Nucleus accumbens (tissue), 56 donors: ENCODE measurements at places on chromosomes 6 and 20.

- DNase-seq, result no peak
Measured at GRCh38 chr6:120604510-120604909, 729.8 kb downstream of the TBC1D32 start.

DNA sequence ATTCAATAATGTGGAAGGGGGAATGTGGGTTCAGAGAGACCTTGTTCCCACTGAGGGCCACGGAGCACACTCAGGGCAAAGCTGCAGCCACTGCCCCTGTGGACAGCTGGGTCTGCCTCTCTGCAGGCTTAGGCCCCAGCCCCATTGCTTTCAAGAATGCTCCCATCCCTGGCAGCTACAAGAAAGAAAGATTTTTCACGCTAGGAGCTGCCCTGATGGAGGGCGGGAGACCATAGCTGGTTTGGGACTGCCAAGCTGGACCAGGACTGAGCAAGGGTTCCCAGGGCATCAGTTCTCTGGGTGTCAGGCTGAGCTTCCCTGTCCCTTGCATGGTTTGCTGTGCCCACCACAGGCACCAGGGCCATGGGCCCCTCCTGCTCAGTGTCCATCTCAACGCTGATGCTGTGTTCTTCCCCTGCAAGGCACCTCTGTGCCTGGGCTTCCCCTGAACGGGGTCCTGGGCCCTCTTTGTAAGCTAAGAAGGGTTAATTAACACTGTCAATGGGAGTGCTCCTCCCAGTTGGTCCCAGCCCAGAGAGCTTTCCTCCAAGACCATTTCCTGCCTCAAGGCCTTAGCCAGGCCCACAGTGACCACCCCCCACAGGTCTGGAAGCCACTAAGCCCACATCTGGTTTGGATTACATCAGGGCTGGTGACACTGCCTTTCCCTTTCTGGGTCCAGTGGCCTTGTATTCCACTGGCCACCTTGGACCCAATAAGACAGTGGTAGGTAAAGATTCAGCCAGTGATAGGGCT lies 8.4 kb downstream of the FOXS1 start:
- no peak for DNase-seq

DNA sequence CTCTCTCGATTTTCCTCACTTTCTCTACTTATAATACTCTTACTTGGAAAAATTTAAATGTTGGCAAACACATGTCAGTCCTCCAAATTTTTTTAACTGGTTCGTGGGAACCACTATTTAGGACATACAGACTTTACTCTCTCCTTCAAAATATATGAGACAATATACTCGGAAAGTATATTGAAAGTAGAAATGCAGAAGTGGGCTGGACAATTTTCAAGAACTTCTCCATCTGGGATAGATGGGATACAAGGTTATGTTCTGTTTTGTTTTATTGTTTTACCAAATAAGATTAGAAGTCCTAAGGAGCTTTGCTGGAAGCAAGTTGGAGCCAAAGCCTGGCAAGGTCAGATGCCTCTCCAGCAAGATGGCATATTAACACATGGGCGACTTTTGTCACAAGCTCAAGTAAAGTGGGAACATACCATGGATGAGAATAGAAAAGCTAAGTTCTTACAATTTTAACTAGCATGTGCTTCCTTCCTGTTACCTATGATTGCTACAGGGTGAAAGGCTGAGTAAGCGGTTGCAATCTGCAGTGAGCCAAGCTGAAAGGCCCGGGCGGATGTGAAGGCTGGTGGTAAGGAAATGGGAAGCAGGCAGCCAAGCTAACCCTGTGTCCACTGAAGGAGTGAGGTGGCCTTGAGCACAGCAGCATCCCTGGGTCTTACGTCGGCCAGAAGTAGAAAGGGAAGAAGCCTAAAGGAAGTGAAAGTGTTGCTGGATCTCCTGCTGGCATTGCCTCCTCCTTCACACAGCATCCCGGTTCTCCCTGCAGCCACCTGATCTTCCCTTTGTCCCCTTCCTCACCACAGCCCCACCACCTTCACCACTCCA lies 7.1 kb downstream of the MAP3K5 start:
- no peak for DNase-seq

DNA sequence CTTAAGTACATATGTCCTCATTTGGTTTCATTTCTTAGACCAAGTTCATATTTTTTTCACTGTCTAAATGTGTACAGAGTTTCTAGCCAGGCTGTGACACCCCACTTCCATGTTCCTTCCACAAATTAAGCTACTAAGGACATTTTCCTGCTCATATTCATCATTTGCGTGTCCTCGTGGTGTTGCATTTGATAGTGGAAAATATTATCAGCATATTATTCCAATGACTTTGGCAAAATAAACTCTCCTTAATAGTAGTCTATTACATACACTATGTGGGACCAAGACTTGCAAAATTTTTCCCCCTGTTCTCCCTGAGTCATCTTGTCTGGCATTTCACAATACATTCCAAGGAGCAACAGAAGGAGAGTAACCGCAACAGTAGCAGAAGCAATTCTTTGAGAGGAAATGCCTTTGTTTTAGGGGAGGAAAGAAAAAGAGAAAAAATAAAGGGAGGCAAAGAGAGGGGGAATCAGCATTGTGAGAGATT lies 599.2 kb downstream of the COL12A1 start:
- DNase-seq, result no peak

DNA sequence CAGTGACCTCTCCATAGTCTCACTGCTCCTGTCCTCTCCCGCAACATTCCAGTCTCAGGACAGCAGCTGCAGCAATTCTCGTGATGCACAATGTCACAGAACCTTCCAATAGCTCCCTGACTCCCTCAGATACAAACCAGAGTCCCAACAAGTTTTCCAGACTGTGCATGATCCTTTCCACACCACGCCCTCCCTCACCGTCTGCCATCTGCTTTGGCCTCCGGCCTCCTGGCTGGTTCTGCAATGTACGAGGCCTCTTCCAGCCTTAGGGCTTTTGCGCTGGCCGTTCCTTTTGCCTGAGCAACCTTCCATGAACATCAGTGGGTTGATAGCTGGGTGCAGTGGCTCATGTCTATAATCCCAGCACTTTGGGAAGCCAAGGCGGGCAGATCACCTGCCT lies 9.6 kb downstream of the FNDC1 start:
- DNase-seq, result no peak

DNA sequence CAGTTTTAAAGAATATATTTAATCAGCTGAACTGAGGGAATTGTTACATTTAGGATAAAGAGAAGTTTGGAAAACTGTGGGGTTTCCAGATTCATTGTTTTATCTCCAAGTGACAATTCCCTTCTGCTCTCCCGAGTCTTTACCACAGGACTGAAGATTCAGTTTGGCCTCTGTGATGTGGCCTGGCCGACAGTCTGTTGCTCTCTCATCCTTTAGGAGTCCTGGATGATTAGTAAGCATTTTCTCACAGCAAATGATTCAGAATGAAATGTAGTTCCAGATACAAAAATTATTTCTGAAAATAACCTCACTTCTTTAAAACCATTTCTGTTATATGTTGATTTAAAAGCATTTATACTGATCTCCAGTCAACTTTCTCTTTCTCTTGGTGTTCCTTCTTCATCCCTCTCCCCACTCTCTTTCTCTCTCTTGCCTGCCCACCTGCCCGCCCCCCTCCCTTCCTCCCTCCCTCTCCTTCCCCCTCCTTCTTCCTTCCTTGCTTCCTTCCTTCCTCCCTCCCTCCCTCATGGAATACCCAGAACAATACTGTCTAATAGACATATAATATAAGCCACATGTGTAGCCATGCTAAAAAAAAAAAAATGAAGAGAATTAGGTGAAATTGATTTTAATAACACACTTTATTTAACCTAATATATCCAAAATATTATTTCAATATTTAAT lies 254.9 kb downstream of the PRL start:
- no peak for DNase-seq

- DNase-seq, result no peak
Measured at GRCh38 chr6:53321701-53322100, 27.0 kb downstream of the ELOVL5 start.
